ENCODE measurements at places on chromosomes 11 and 22.

DNA sequence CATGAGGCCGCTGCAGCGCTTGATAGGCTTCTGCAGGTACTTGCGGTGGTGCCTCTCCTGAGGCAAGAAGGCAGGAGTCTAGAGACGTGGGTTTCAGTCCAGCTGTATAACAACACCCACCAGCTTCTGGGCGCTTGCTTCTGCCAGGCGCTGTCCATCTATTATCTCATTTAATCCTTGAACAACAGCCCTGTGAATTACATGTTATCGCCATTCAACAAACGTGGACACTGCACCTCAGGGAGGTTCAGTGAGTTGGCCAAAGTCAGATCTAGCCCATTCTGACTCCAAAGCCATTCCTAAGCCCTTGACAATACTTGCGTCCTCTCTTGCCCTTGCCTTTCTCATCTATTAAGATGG is 436 bp upstream of the FAM181B start:
- no peak for DNase-seq

DNA sequence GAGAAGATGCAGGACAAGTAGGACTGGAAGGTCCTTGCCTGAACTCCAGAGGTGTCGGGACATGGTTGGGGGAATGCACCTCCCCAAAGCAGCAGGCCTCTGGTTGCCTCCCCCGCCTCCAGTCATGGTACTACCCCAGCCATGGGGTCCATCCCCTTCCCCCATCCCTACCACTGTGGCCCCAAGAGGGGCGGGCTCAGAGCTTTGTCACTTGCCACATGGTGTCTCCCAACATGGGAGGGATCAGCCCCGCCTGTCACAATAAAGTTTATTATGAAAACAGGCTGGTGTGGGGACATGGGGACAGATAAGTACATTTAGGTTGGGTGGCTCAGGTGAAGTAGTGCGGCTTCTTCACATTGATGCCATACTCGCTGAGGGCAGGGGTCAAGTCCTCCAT is 1.4 kb downstream of the TAF10 start:
- DNase-seq: no peak

DNA sequence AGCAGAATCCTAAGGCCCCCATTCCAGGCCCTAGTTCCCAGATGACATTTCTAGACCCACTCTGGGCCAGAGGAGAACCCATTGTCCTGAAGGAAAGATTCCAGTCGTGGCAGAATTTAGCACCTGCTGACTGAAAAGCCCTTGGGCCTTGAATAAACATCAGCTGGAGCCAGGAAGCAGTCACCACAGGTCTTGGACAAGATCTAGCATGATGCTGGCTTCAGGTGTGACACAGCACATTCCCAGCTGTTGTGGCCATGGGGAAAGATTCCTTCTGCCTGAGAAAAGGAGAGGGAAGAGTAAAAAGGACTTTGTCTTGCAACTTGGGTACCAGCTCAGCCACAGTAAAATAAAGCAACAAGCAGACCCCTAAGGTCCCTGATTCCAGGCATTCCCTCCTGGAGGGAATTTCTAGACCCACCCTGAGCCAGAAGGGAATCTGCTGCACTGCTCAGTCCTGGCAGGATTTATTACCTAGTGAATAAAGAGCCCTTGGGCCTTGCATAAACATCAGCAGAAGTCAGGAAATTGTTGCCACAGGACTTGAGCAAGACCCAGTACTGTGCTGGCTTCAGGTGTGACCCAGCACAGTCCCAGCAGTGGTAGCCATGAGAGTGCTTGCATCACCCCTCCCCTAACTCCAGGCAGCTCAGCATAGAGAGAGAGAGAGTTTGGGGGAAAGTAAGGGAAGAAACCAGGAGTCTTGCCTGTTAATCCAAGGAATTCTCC is 42.5 kb upstream of the PAMR1 start:
- no peak for DNase-seq

DNA sequence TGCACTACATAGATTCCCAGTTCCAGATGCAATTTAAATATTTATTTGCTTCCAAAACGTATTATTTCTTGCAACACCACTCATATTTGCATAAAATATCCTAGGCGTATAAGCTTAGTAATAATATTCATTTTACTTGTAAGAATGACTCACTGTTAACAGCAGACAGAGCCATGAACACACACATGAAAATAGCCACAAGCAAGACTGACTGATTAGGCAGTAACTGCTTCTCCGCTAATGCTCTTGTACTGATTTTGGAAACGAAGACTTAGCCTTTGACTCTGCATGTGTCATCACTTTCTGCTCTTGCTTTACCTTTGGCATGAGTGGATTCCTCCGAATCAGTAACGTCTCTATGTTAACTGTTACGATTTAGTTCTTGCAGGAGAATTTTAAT is 6.0 kb downstream of the OR10Q1 start:
- no peak for DNase-seq

DNA sequence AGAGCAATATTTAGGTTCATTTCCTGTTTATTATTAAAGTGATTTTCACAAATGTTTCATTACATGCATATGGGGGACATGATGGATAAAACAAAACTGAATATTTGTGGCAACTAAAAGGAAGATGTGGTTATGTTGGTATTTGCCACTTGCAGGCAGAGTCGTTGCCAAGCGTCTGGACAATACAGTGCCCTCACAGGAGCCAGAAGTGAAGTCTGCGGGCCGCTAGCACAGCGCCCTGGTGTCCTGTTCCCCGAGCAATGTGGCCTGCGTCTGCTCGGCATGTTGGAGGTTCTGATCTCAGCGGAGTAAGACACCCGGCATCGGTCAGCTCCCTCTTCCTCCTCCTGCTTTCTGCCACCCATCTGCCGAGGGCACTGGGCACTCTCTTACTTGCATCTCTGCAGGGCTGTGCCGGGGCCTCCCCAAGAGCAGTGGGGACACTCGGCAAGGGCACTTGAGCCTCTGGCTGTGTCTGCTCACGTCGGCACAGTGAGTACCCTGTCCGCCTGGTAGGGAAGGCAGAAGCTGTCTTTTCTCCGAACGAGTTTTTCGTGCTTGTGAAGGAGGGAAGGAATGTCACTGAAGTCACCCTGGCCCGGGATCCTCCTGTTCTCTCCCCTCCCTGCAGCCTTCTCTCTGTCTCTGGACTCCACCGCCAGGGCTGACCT is 10.5 kb upstream of the TTLL12 start:
- no peak for DNase-seq

DNA sequence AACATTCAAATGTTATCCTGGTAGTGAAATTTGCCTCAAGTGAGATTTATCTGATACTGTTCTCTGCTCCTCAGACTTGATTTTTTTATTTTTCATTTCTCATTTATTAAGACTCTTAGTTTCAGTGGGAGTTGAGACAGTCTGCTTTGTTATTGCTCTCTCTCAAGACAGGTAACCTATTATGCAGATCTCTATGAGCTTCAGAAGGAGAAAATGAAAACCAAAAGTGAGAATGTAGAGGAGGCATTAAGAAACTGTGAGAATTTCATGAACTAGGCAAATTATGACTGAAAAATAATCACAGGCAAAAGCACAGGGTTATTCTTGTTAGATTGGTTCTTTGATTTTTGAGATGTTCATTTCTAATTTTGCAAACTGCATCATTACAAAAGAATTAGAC is 290.0 kb upstream of the CHORDC1 start:
- DNase-seq: no peak

- no peak for DNase-seq
Observed at GRCh38 chr11:46360878-46361277, 13.6 kb downstream of the DGKZ start.

GRCh38 chr22:24331468-24332440 is 61.1 kb downstream of the SPECC1L start:
- DNase-seq: no peak

Data from T follicular helper cell (primary cell).